ENCODE measurements at places on chromosomes 1 and 21.

DNA sequence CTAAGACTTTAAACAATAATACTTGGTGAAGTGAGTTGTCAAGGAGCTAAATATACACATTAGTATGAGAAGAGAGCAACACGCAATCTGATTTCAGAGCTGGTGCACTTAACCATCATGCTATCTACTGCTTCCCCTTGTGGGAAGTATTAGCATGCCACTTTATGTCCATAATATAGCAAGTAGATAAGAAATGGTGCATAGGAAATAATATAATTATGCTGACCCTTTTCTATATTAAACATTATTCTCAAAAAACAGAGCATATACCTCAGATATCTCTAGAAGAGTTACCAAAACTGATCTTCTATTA, 63.4 kb downstream of the MAGI3 start:
- no peak for DNase-seq

- no peak for DNase-seq
Measured at GRCh38 chr1:61904354-61904753, 162.1 kb downstream of the PATJ start.

- DNase-seq, result no peak
Measured at GRCh38 chr1:67573311-67573872, 111.6 kb upstream of the GADD45A start.

GRCh38 chr1:18182398-18183160, 75.0 kb downstream of the IGSF21 start:
- DNase-seq, result no peak

DNA sequence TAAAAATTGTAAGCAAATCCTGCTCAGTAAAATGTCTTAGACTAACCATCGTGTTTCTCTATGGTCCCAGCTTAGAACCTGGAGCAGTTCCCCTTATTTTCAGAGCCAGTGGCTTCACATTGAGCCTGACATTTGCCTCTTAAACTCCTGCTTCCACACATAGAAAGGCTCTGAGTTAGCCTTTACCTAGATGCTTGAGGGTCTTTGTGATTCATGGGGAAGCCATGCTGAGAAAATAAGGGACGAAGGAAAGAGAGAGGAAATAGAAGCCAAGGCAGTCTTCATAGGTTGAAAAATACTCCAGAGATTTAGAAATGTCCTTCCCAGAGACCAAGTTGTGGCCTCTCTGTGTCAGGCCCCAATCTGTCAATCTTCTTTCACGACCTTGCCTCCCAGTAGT, 16.1 kb upstream of the RBBP5 start:
- DNase-seq, result no peak

DNA sequence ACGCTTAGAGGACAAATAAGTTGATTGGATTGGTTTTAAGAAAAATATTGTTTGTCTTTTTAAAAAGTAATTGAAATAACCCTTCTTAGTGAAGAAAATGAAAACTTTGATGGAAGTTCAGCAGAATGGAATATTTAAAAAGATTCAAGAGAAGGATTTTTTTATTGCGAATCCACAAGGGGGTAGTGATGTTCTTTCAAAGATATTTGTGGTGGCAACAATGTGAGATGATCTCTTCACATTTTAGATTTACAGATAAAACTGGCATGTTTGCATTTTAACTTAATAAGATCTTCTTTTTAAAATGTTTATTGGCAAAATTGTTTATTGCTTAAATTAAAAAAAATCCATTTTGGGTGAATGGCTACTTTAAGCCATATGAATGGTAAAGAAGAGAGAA, 8.9 kb downstream of the CAMTA1 start:
- no peak for DNase-seq

All from stimulated activated CD4-positive, alpha-beta T cell treated with anti-CD3 and anti-CD28 coated beads, Interleukin-15, amount 100 ng/mL, for 24 hours (primary cell).